ENCODE measurements at places on chromosomes 7 and 10.

- no peak for DNase-seq
These were observed 4.1 kb downstream of the AQP1 start for GRCh38 chr7:30915751-30916150.

DNA sequence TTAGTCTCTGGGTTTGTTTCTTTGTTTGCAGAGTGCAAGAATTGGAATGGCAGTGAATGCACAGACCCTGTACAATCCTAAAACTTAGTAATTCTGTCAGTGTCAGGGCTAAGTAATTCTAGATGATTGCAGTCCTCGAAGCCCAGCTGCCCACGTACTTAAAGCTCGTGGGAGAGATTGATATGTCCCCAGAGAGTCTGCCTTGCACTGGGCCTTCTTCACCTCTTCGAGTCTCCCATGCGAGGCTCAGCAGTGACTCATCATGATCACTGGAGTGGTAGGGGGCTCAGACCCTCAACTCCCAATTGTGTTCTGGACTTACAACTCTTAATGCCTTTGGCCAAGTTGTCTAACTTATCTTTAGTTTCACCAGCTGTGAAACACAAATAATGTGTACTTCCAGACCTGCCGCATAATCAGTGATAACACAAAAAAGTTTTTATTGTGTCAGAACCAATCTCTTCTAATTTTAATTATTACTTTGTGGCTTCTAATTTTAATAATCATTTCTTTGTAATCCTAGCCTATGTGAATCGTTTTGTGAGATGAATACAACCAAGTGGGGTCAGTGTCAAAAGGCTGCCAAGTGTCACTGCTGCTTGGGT is 345.6 kb upstream of the LRGUK start:
- DNase-seq: no peak

DNA sequence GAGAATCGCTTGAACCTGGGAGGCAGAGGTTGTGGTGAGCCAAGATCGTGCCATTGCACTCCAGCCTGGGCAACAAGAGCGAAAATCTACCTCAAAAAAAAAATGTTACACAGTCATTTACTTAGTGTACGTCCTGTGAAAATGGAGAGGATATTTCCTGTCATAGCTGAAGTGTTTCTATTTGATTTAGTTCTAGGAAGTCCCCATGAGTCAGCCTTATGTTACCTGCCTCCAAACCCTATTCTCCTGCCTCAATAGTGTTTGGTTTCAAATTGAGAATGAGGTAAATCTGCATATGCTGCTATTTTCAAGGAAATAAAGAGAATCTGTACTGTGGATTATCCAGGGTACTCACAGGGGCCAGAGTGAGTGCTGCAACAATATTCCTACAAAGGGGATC is 1284.5 kb upstream of the AUTS2 start:
- no peak for DNase-seq

GRCh38 chr7:74334030-74334429 is 44.8 kb downstream of the CLIP2 start:
- DNase-seq: no peak

- no peak for DNase-seq
These were observed 66.4 kb downstream of the MGAM2 start for GRCh38 chr7:142177869-142178268.

GRCh38 chr7:66142334-66142733 is 27.7 kb downstream of the CRCP start:
- no peak for DNase-seq

DNA sequence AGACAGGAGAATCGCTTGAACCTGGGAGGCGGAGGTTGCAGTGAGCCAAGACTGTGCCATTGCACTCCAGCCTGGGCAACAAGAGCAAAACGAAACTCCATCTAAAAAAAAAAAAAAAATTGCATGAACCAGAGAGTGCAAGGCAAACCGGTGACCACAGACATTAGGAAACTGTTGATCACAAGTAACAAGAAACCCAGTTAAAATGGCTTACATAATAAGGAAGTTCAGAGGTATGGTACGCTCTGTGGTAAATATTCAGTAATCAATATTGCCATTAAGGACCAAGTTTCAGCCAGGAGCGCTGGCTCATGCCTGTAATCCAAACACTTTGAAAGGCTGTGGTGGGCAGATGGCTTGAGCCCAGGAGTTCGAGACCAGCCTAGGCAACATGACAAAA is 9.2 kb upstream of the NT5C2 start:
- DNase-seq: peak; percentile 89

GRCh38 chr10:105150259-105150880 is 509.3 kb downstream of the SORCS3 start:
- no peak for DNase-seq

DNA sequence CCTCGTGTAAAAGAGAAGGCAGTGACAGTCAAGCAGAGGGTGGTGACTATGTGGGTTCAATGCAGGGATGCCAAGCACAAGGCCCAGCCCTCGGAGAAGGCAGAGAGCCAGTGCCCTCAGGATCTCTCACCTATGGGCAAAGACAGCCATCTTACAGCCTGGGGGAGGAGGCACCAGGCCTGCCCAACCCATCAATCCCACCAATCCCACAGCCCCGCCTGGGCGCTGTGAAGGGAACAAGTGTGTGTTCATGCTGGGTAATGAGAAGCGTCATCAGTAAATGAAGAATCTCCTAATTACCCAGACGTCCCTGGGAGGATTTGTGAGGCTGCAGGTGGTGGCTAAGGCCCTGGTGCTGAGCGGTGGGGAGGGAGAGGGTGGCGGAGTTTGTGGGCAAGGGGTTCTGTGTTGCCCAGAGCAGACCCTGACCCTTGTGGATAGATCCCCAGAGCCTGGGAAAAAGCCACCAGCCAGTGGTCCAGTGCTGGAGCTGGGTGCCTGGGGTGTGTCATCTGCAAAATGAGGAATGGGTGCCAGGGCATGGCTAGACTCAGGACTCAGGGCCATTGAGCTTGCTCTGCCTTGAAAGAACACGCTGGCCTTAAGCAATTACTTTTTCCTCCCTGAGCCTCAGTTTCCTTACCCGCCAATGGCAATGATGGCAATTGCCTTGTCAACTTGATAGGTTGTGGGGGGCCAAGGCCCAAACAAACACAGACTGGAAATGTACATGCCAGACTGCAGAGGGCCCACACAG is 128.1 kb upstream of the UNC5B start:
- no peak for DNase-seq

DNA sequence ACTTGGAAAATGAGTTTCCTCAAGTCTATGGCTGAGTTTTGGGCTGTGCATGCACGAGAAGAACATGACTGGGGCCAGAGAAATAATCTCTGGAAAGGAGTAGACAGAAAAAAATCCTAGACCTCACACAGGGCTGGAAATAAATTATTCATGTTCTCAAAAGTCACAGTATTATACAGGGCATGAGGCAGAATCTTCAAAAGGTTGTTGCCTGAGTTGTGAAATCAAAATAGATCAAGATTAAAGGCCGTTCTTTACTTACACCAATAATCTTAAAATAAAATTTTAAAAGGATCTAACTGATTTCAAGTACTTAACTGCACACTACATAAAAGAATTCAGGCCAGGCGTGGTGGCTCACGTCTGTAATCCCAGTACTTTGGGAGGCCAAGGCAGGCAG is 14.1 kb upstream of the CREM start:
- no peak for DNase-seq

GRCh38 chr10:12909836-12910185 is 91.7 kb downstream of the CCDC3 start:
- DNase-seq: no peak

- no peak for DNase-seq
These were observed 651.8 kb downstream of the PARD3 start for GRCh38 chr10:34163075-34163905.

DNA sequence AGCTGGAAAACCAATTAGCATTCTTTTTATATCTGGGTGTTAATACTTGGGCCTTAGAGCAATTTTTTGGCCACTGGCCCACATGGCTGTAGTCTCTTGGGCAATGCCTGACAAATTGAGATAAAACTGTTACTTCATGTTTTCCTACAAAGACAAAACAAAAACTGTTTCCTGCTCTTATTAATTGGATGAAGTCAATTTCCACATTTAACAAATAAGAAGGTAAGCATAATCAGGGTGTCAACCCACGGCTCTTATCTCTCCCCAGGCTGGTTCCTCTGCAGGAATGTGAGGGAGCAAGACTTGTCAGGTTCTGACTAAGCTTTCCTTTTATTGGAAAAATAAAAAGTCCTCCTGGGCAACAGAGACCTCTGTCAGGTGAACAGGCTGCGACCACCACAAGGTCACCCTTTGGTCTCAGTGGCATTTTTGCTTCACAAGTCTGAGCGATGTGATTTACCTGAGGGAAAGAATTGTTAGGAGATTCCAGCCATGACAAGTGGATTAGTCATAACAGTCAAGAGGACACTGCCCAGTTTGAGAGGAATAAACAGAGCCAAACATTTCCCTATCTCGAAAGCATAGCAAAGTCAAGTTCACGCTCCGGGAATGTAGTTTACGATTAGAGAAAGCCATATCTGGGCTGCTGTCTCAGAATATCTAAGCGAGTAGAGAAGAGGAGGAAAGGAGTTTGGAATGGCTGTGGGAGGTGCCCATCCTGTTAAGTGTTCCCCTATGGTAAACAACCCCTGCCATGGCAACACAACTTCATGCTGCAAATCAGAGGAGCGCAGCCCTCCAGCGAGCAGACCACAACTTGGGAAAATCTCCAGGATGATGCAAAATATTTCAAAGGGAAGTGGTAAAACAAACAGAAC is 144.4 kb downstream of the TES start:
- no peak for DNase-seq

- DNase-seq: no peak
These were observed 564.5 kb upstream of the IGFBP3 start for GRCh38 chr7:46485481-46486065.

DNA sequence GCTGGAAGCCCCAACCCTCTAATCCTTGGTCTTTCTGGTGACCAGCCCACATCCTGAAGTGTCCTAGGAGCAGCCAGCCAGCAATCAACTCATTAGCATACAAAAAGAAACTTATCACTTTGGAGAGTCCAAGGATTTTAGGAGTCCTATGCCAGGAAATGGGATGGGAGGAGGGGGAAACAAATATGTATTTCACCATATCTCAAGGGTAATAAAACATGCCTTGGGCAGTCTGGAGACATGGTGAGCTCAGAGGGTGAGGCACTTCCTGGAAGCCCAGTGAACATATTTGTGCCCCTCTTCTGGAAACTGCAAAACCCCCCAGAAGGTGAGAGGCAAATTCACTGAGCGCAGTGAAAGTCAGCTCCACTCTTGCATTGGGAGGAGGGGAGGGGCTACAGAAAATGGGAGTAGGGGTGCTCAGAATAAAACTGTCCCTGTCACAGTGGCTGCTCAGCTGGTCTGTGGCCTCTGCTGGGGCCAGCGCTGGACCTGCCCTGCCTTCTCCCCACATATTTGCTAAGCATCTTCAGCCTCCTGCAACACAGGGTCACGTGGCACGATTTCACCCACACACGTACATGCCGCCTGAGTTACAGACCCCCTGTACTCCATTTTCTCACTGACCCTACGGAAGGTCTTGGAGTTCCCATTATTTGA is 17.7 kb upstream of the ZMIZ1 start:
- DNase-seq: no peak

GRCh38 chr7:40888499-40888898 is 753.7 kb downstream of the SUGCT start:
- no peak for DNase-seq

GRCh38 chr10:36640626-36641025 is 484.8 kb upstream of the ANKRD30A start:
- DNase-seq: no peak

GRCh38 chr7:120703585-120704240 is 154.2 kb downstream of the TSPAN12 start:
- no peak for DNase-seq

GRCh38 chr10:71486484-71487114 is 89.9 kb downstream of the CDH23 start:
- DNase-seq: peak; percentile 37

DNA sequence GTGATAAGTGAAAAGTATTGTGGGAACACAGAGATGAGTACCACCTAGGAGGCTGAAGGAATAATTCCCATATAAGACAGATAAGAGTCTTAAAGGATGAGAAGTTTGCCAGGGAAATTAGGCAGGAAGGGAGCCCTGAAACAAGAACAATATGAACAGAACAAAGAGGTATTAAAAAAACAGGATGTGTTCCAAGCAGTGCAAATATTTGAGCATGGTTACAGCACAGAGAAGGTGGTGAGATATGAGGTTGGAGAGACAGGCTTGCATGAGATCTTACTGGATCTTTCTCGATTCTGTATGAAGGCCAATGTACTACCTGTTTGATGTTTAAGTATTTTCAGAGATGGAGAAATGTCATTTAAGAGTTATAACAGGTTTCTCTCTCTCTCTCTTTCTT is 20.3 kb downstream of the TAC1 start:
- DNase-seq: no peak

DNA sequence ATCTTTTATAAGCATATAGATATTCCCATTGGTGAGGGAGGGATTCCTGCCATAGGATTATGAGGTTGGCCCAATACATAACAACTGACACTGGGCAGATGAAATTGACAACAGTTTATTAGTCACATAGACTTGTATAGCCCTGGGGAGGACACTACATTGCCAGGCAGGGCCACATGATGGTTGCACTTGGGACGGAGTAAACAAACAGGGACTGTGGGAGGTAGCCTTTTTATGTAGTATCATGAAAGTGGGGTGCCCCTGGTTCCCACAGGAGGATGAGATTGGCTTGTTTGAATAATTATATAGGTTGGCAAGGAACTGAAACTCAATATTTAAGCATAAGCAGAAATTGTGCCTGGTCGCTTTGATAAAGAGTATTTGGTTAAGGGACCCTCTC is 23.5 kb downstream of the TRIM24 start:
- DNase-seq: no peak

DNA sequence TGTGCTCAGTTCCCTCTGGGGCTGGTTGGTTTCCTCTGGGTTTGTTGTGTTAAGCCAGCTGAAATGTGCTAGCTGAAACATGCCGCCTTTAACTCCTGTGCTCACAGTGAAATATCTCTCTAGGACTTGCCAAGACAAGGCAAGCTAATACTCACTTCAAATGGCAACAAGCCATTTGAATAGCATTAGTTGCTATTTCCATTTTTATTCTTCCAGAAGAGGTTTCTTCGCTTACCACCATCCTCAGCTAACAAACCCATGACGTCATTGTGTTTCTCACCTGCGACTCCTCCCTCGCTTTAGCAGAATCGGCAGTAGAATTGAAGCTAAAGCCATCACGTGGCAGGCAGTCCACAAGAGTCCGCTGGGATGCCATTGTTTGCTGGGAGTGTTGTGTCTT is 61.3 kb downstream of the ZNF22 start:
- no peak for DNase-seq

DNA sequence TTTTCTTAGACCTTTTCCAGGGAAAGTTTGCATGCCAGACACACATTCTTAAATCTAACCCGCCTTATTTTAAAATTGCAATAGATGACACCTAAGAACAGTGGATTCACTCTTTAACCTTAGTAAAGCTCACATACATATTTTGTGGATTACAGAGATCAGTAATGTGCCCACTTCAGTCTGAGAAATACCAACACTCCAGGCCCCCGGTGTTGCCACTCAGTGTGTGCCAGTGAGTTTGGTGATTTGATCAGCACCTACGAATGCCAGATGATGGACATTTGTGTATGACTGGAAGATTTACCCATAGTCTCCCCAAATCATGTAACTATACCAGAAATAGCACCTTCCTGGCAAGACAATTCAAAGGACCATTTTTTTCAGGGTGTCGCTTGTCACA is 2.6 kb downstream of the LRRN3 start:
- no peak for DNase-seq
